ENCODE measurements at places on chromosomes 3 and 15.

GRCh38 chr3:58979840-58980239, 70.0 kb downstream of the CFAP20DC start:
- no peak for DNase-seq

- DNase-seq = no peak
Measured at GRCh38 chr3:165194511-165195240, 1.5 kb downstream of the SLITRK3 start.

- DNase-seq = no peak
Measured at GRCh38 chr15:34951993-34952392, 17.5 kb downstream of the AQR start.

DNA sequence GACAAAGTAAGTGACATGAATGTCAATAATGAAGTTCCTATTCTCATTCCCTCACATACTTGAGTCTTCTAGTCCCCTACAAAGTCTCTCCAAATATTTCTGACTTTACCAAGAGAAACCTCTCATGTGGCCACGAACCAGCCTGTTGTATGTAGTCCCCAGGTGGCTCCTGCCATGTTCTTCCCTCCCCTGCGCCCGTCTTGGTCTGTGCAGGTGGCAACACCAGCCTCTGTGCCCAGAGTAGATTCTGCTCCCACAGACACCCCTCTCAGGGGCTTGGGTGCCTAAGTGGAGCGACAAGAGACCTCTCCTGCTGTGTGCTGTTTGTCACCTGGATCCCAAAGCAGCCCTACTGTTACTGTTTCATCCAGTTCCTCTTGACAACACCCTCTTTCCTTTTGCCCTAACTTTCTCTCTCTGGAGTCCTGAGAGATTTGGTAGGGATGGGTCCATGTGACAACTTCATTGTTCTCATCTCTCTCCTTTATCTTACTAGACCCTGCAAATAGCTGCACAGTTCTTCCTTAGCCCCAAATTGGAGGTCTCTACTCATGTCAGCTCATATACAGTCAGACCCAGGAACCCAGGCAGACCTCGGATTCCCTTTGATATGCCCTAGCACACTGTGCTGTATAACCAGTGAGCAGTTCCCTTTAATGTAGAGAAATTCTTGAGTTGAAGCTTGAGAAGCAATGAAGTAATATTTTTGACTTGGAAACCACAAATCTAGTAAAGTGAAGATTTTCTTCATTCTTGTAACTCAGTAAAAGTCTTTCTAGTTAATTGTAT, 56.9 kb downstream of the POLR2M start:
- no peak for DNase-seq

DNA sequence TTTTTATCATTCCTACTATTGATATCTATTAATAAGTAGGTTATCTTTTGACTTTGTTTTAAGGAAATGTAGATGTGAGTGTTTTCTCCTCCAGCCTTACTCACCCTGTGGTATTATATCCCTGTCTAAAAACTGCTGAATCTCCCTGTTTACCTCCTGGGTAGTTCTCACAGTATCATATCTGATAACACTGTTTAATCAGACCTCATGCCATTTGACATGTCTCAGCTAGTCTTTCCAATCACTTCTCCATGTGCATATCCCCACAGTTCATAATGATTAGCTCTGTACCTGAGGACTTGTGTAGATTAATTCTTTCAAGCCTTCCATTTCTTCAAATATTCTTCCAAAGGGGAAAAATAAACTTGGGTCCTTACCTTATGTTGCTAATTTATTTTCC, 30.7 kb downstream of the DUOX2 start:
- no peak for DNase-seq

- no peak for DNase-seq
Measured at GRCh38 chr3:112333381-112334317, 693 bp downstream of the CD200 start.

GRCh38 chr3:194069421-194070219, 66.3 kb upstream of the HES1 start:
- DNase-seq = no peak

- DNase-seq = no peak
Measured at GRCh38 chr15:43552986-43553385, 35.6 kb downstream of the MAP1A start.

DNA sequence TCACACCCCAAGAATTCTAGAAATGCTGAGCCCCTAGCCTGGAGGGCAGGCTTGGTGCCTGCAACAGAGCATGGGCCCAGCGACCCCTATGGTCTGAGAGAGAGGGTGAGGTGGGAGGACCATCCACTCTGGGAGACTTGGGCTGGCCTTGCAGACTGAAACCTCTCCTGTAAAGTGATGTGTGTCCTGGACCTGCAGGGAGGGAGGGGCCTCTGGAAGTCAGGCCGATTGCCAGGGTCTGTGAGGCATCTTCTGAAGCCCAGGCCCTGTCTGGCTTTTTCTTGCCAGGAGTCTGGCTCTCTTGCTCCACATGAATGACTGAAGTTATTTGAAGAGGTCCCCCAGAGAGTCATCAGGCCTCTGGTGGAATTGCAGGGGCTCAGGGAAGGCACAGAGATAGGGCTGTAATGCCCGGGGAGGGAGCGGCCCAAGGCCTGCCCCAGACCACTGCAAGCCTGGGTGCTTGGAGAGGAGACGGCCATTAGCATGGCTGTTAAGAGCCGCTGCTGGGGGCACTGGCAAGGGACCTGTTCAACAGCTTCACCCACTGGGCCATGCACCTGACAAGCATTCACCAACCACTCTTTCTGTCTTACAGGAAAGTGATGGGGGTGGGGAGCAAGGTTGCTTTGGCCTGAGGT, 56.0 kb upstream of the CHRNA7 start:
- DNase-seq = no peak

GRCh38 chr3:179671747-179672242, 19.0 kb downstream of the USP13 start:
- no peak for DNase-seq

GRCh38 chr3:116051040-116051439, 394.2 kb downstream of the LSAMP start:
- DNase-seq = no peak

- DNase-seq = no peak
Measured at GRCh38 chr3:65479990-65480389, 558.7 kb downstream of the MAGI1 start.

- DNase-seq = no peak
Measured at GRCh38 chr3:64741341-64741740, 53.5 kb upstream of the ADAMTS9 start.

DNA sequence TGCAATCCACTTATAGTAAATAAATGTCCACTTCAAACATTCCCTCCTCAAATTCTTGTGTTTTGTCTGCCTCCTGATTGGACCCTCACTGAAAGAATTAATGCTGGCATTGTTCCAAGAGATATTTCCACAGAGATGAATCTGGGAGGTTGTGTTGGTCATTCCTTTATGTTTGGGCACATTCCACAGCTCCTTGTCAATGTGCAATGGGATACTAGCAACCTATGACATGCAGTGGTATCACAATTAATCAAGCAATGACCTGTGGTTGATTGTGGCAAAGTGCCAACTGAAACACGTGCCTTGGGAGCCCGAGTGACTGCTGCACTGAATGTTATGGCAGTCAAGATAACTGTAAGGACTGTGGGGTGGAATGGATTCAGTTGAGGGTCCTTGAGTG, 55.0 kb upstream of the SNRPN start:
- no peak for DNase-seq

- no peak for DNase-seq
Measured at GRCh38 chr3:100458814-100459213, 33.6 kb upstream of the TMEM45A start.

- DNase-seq = no peak
Measured at GRCh38 chr3:67526246-67526645, 128.2 kb downstream of the SUCLG2 start.

GRCh38 chr3:39962581-39962980, 153.2 kb downstream of the MYRIP start:
- no peak for DNase-seq

DNA sequence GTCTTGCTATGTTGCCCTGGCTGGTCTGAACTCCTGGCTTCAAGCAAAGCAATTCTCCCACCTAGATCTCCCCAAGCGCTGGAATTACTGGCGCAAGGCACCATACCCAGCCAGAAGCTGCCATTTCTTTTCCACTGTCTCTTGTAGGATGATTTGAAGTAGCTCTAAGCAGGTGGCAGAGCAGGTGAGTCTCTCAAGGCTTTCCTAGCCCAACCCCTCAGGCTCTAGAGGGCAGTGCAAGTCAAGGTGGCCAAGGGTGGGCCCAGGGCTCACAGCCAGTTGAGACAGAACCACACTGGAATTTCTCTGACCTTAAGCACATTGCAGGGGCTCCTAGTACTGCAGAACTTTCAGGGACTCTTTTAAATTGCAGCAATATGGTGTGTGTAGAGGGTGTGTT, 15.6 kb upstream of the DAG1 start:
- no peak for DNase-seq

GRCh38 chr3:65814845-65815578, 223.7 kb downstream of the MAGI1 start:
- no peak for DNase-seq

DNA sequence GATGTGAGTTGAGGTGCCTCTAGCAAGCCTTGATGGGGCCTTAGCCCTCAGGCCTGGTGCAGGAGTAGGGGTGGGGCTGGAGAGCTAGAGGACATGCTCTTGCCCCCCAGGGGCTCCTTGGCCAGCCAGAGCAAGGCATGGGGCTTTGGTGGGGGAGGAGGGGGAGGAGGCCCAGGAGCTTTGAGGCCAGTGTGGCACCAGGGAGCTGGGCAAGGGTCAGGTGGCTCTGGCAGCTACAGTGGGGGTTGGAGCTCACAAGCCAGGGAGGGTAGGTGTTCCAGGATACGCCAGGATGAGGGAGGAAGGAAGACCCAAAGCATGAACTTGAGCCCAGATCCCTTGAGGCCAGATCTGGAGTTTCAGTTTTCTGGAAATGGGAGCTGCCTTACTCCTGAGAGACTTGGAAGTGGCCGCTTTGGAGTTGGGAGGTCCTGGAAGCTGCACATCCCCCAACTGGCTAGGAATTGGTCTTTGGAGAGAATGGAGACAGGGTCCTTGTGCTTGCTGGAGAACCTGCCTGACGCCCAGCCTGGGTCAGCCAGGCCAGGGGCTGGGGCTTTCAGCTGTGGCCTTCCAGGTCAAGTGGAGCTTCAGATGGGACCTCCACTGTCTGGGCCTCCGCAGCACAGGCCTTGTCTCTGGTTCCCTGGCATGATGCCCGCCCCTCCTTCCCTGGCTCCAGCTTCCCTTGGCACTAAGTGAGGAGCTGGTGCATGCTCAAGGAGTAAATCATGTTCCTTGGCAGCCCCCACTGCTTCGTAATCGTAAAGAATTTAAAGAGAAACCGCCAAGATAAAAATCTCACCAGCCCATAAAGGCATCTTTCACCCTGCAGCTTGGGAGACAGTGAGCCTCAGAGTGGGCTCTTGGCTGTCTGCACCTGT, 8.7 kb downstream of the SEMA3F start:
- no peak for DNase-seq

- no peak for DNase-seq
Measured at GRCh38 chr15:33581032-33581431, 270.3 kb downstream of the RYR3 start.

GRCh38 chr15:91122296-91122695, 22.2 kb downstream of the SV2B start:
- no peak for DNase-seq

- DNase-seq = no peak
Measured at GRCh38 chr3:125200731-125201139, 11.8 kb downstream of the SLC12A8 start.

GRCh38 chr3:122942937-122943827, 84.4 kb downstream of the SEMA5B start:
- DNase-seq = no peak

GRCh38 chr3:134641671-134642300, 9.0 kb downstream of the KY start:
- no peak for DNase-seq

DNA sequence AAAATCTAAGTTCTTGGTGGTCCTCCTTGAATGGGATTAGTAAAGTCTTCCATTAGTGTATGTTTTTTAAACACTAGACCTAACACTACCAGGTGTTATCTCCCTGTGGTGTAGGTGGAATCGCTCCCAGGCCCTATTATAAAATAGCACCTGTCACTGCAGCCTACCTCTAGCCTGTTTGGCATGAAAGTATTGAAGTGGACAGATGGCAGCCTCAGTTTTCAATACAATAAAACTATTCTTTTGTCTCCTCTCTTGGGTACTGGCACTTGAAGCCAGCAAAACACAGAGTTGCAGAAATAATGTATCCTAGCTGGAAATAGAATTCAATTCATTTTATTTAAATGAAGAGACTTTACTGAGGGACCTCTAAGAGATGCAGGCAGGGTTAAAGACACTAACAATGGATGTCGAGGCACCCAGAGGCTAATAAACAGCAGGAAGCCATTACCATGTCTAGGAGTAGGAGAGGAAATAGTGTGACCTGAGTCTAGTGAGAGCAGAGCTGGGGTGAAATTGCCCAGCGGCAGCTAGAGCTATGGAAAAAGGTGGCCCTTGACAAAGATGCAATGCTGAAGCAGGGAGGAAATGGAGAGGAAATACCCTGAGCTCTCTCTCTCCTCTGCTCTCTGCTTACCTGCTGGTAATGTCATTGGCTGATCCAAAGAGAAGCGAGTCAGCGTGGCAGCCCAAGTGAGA, 49.1 kb upstream of the TMEM158 start:
- no peak for DNase-seq

DNA sequence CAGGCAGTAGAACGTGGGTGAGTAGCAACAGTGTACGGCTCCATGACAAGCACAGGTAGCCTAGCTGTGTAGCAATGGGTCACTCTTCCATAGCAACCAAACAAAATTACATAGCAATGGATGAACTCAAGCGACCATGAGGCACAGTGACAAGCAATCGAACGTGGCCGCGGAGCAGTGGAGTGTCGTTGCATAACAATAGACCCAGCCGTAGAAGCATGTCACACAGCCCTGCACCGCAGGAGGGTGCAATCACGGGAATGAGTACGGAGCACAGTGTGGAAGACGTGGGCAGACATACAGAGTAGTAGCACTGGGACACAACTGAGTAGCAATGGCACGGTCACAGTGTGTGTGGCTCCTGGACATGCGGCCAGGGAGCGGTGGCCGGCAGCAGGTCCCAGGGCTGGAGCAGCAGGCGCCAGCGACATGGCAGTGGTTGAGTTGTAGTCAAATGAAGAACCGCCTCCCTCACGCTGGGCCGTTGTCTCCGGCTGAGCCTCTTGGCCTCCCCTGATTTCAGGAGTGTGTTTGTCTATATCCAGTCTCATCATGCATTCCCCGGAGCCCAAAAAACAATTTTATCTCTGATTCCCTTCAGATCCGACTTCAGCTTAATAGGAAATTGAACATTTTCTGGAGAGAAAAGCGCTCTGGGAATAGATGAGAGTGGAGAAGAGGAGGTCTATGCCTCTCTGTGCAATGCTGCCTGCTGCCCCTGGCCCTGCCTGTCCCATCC, 64.1 kb downstream of the CCDC33 start:
- no peak for DNase-seq

DNA sequence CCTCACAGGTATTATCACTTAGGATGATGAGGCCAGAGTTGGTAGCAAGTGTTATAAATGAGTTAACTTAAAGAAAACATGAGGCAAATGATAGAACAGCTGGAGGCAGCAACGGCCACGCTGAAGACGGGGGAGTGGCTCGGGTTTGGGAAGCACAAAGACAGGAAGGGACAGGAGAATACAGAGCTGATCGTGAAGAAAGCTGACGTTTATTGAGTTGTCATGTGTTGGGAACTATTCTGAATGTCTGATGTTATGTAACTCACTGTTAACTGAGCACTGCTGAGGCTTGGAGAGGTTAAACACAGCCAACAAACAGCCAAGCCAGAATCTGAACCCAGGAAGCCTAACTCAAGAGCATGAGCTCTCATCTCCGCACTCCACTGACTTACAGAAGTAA, 42.3 kb downstream of the FGD5 start:
- no peak for DNase-seq
